ENCODE measurements at places on chromosomes 2 and 18.

- DNase-seq = peak; percentile 51
These were observed 19.0 kb downstream of the DYNC1I2 start for GRCh38 chr2:171706152-171706803.

- DNase-seq = no peak
These were observed 102.8 kb downstream of the HIBCH start for GRCh38 chr2:190216829-190217228.

GRCh38 chr18:36757081-36757480, 71.7 kb downstream of the TPGS2 start:
- DNase-seq = no peak

GRCh38 chr18:23049698-23050373, 85.4 kb upstream of the CABLES1 start:
- DNase-seq = no peak

GRCh38 chr2:59027320-59027719, 786.2 kb upstream of the FANCL start:
- DNase-seq = no peak

DNA sequence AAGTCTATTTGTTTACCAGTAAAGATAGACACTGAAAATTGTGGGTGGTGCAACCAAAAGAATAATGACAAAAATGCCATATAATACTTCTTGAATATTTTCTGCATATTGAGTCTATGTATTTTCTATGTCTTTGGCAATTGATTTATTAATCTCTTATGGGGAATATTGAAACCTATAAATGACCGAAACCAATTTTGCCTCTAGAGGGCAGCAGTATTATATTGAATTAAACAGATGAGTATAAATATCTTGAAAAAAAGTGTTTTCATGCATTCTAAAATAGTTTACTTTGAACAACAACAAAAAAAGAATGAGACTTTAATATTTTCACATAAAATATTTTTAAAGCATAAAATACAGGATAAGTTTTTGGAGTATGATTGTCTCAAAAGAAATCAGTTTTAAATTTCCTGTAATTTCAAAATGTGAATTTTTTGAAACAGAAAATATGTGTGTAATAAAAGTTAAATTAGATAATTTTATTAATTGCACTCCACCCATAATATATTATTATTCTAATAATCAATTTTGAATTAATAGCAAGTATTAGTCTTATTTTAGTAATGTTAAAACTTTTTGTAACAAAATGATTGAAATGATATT, 49.9 kb upstream of the CALCRL start:
- no peak for DNase-seq

DNA sequence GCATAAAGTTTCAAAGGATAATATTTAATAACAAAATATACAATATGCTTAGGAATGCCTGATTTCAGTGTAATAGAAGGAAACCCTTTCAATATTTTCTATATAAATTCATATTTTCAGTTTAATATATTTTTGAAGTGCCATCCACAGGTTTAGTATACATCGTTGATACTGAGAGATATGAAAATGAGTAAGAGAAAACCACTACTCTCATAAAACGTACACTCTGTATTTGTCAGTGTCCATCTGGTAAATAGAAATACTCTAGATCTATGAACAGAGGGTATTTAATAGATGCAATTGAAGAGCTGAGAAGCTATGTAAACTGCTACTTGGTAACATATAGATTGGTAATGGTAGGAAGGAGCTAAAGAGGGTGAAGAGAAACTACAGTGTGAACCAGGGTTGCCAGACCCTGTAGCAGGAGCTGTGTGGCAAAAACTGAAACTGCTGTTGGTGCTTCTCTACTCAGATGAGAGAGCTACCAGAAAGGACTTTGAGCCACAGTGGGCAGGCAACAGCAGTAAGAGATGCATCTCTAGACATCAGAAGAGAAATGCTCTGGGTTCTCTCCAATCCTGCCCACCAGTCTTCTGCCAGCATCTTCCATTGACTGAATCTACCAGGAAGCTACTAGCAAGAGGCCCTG, 187.4 kb downstream of the CCDC102B start:
- no peak for DNase-seq

- DNase-seq = no peak
These were observed 18.3 kb downstream of the ERBB4 start for GRCh38 chr2:212520340-212520739.

GRCh38 chr2:121955426-121955825, 200.0 kb downstream of the TSN start:
- DNase-seq = no peak

Measured in CD4-positive, CD25-positive, alpha-beta regulatory T cell (primary cell).